Stimulated activated CD4-positive, alpha-beta T cell treated with anti-CD3 and anti-CD28 coated beads, Interleukin-2, amount 100 ng/mL, for 24 hours (primary cell): ENCODE measurements at places on chromosomes 4 and X.

DNA sequence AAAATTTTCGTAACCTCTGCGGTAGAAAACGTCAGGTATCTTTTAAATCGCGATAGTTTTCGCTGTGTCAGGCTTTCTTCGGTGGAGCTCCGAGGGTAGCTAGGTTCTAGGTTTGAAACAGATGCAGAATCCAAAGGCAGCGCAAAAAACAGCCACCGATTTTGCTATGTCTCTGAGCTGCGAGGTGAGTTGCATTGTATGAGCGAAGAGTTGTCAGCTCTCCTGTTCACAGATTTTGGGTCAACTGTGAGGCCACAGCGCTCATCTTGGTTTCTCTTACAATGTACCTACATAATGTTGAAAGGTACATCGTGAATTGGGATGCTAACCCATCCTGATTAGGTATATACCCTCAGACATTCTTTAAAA lies 486 bp downstream of the CLCN3 start:
- peak; percentile 19 for DNase-seq

- peak; percentile 6 for DNase-seq
Observed at GRCh38 chr4:89836031-89836745, 773 bp downstream of the SNCA start.

DNA sequence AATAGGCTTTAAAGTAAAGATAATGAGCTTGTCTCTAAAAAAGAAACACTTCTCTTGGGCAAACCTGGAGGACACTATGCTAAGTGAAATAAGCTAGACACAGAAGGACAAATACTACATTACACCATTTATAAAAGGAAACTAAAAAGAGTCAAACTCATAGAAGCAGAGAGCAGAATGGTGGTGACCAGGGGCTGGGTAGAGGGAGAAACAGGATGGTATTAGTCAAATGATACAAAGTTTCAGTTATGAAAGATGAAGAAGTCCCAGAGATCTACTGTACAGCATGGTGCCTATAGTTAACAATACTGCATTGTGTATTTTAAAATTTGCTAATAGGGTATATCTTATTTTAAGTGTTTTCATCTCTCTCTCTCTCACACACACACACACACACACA lies 28.5 kb downstream of the ACSL4 start:
- no peak for DNase-seq

DNA sequence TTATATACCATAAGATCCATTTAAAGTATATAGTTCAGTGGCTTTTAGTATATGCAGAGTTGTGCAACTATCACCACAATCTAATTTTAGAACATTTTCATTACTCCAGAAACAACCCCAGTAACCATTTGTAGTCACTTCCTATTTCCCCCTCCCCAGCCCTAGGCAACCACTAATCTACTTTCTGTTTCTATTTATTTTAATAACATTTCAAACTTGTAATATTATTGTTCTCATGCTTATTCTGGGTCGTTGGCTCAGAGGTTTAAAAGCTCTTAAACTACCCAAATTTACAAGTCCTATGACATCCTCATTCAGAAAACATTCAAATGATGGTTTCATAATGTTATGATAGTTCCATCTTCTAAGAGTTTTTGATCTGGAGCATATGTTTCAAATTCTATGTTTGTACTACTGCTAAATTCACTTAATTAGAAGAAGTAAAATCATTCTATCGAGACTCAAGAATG lies 18.4 kb downstream of the XIAP start:
- DNase-seq = no peak

GRCh38 chr4:61182915-61183314 lies 17.2 kb upstream of the ADGRL3 start:
- DNase-seq = no peak

DNA sequence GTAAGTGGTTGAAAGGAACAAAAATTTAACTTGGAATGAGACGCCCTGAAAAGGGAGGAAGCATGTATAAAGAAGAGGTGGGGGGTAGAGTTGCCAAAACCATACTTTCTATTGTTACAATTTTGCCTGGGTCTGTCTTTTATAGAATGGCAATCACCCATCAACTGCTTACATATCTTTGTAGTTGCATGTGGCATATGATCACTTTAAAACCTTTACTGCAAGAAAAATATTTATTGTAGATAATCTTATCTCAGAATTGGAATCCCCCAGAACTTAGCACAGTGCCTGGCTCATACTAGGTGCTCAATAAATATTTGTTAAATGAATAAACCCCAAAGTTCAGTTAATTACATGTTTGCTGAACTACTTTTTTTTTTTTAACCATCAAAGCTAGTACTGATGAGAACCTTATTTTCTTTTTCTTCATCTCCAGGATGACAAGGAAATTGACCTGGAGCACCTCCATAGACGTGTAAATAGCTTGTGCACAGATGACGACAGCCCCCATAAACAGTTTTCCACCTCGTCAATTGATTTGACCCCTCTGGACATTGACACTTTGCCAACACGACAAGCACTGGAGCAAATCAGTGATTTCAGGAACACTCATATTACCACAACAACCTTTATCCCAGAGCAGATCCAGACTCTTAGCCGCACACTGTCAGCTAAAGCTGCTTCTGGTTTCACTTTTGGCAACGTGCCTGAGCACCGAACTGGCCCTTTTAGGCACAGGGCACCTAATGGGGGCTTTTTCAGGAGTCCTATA lies 56.7 kb upstream of the ATOH1 start:
- no peak for DNase-seq
